ENCODE measurements at places on chromosomes 7 and 10. TPM values are rescaled to one million over a fixed set of nuclear protein-coding genes. Genes with fewer than 3 reads are reported as not detected.

SPAM1 gene
- not detected for total RNA-seq

AMZ1 gene
- 1.3 TPM for total RNA-seq

ZNF467 gene
- 0.73 TPM for total RNA-seq

ZNF679 gene
- not detected for total RNA-seq

OR2A7 gene
- total RNA-seq: 0.33 TPM

CLDN15 gene
- total RNA-seq: 5.8 TPM

Data from smooth muscle cell of trachea (primary cell).